Thymus (tissue), 14 donors: ENCODE measurements at places on chromosomes 7 and 10. TPM values are rescaled to one million over a fixed set of nuclear protein-coding genes. Genes with fewer than 3 reads are reported as not detected.

Gene POLR2J2
- total RNA-seq: 1.3 TPM

Gene ZWINT
- 72.5 TPM for total RNA-seq

GRCh38 chr10:110326351-110327032 is 21.8 kb upstream of the SMNDC1 start:
- H3K27ac ChIP-seq: no peak overlapping the region
- H3K4me3 ChIP-seq: no peak overlapping the region
- no peaks in the 10 kb centered on the region for H3K27me3 ChIP-seq
- H3K36me3 ChIP-seq: no peaks in the 10 kb centered on the region

DNA sequence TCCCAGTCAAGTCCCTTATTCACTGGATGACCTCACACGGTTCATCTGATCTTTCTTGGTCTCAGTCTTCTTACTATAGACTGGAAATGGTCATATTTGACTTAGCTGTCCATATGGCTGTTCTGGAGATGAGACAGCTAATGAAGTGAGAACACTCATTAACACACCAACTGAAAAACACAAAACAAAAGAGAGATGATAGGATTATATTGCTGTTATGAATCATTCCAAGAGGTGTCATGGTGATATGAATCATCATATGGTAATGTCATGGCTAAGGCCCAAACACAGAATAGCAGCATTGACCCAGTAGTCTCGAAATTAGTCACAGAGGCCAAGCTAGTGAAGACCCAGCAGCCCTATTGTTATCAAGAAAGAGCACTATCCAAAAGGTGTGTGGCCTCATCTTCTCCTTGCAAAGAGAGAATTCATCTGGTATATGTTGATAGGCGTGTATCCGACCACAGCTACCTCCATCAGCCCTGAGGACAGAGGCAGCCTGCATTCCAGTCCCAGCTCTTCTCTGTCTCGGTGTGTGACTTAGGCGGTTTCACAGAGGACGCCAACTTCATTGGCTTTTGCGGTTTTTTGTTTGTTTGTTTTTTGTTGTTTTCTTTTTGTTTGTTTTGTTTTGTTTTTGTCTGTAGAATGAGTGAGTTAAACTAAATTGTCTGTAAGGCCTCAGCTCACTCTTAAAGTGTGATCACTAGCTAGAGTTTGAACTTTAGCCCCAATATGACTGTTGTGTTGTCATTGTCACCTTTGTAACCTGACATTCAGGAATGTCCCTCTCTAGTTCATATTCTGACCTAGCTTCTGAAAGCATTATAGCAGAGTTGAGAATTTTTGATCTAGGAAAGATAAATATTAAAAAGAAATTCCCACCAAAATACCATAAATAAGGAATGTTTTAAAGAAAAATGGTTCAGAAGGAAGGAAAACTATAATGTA is 97.4 kb upstream of the PDCD4 start:
- DNase-seq: no peak
- no peaks in the 10 kb centered on the region for H3K27me3 ChIP-seq

- H3K4me3 ChIP-seq: no peak overlapping the region
- H3K27me3 ChIP-seq: no peaks in the 10 kb centered on the region
- H3K27ac ChIP-seq: no peak overlapping the region
These were observed 548.3 kb upstream of the ANKRD30A start for GRCh38 chr10:36577126-36577525.

Gene NPTX2
- total RNA-seq: 0.47 TPM

DNA sequence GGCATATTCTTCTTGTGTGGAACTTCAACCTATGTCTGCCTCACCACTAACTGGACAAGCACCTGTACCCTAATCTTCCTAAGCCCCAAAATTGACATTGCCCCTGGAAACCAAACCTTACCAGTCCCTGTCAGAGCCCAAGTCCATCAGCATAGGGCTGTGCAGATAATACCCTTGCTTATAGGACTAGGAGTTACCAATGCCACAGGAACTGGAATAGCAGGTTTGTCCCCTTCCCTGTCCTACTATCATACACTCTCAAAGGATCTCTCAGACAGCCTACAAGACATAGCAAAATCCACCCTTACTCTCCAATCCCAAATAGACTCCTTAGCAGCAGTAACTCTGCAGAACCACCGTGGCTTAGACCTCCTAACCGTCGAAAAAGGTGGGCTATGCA is 19.8 kb downstream of the ZNF107 start:
- peaks cover 57% of the 10 kb centered on the region for H3K36me3 ChIP-seq
- no peaks in the 10 kb centered on the region for H3K27me3 ChIP-seq

DNA sequence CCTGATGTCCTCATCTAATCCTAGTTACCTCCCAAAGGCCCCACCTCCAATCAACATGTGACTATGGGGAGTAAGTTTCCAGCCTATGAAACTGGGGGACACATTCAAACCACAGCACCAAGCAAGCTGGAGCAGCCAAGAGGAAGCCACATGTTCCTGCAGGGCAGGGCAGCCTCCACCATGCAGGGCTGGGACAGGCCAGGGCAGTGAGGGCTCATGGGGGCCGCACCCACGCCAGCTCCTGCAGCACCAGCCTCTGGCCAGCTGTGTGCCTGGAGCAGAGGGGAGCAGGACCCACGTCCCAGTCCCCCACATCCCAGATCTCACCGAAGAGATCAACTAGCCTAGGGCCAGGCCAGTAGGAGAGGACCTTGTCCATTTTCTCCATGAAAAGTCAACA is 85.9 kb upstream of the INSIG1 start:
- H3K27me3 ChIP-seq: peaks cover 29% of the 10 kb centered on the region
- H3K4me1 ChIP-seq: peaks cover 25% of the 10 kb centered on the region
- no peak overlapping the region for H3K4me3 ChIP-seq
- no peak for DNase-seq
- H3K36me3 ChIP-seq: no peaks in the 10 kb centered on the region

DNA sequence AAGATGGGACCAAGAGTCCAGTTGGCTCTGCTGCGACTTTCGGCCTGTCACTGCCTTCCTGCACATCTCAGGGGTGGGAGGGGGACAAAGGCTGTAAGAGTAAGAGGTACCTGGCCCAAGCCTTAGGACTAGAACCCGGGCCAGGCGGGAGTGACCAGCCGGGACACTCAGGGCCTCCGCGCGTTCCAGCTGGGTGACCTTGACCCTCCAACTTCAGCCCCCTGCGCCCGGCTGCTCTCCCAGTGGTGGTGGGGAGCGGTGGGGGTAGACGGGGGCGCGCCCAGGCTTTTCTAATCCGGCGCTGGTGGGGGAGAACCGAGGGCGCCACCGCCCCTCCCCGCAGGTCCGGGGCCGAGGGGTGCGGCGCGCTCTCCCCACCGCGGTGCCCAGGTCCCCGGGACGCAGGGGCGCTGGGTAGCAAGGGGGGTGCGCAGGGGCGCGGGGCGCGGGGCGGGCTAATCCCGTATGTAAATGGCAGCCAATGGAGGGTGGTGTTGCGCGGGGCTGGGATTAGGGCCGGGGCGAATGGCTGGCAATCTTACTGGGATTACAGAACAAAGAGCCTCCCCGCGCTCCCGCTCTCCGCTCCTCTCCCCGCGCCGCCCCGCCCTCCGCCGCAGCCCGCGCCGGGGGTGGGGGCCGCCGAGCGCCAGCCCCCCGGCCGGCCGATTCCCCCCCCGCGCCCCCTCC is at the start of gene GTF2IRD1:
Gene GTF2IRD1, plus strand, starts transcription at position 585 of the 690 bp plus-strand sequence. CDS start 54,175 bp downstream, outside the sequence.
- DNase-seq: no peak
- no peaks in the 10 kb centered on the region for H3K36me3 ChIP-seq
- peaks cover 14% of the 10 kb centered on the region for H3K4me1 ChIP-seq

DNA sequence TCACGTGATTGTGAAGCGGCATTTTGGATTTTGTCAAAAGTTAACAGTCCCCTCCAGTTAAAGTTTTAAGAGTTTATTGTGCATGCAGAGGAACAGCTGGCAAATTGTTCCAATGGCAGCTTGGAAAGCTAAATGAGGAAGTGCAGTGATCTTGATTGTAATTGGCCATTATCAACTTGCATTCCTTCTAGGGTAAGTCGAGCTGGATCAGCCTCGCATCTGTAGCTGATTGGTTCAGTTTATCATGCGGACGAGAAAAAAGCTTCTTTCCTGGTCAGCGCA is 566 bp downstream of the ZNF789 start:
- peaks cover 4% of the 10 kb centered on the region for H3K27me3 ChIP-seq
- DNase-seq: no peak
- H3K27ac ChIP-seq: peak overlapping the region; percentile 84
- H3K36me3 ChIP-seq: peaks cover 13% of the 10 kb centered on the region
- H3K4me1 ChIP-seq: peaks cover 5% of the 10 kb centered on the region

DNA sequence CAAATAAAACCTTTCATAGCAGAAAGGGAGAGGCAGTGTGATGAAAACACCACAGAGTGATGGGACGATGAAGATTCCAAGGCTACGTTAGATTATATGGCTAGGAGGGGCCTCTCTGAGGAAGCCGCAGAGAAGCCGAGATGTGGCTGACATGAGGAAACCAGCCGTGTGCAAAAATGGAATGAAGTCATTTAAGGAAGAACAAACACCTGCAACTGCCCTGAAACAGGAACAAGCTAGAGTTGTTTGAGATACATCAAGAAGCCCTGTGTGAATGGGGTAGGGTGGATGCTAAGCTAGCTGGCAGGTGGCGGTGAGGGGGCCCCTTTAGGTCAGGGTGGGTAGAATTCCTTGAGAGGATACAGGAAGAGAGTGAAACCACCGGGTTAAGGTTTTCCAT is 129.5 kb downstream of the KLF6 start:
- no peaks in the 10 kb centered on the region for H3K36me3 ChIP-seq
- no peaks in the 10 kb centered on the region for H3K27me3 ChIP-seq
- DNase-seq: peak; percentile 55
- H3K27ac ChIP-seq: peak overlapping the region; percentile 56
- no peak overlapping the region for H3K4me3 ChIP-seq

Gene STEAP1B
- total RNA-seq: 1.4 TPM

DNA sequence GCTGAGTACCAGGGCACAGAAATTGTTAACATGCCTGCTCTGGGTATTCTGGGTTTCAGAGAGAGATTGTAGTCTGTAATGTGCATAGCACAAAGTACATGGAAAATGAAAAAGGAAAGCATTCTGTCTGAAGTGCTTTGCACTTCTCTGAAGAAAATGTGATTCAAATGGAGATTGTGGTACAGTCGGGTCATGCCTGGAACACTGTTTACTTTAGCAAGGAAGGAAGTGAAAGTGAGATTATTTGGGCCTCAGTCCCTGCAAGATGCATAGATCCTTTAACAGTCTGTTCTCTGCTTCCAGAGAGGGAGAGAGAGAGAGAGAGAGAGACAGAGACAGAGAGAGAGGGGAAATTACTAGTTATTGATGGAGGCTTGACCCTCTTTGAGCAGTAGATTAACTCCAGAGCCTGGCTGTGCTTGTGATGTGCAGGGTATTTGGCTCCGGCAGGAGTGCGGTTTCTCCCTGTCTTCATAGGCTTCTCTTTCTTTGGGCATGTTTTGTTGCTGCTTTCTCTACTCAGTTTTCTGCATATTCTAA is 5.4 kb downstream of the VWC2 start:
- DNase-seq: no peak
- H3K27me3 ChIP-seq: peaks cover 39% of the 10 kb centered on the region
- no peak overlapping the region for H3K4me3 ChIP-seq
- no peaks in the 10 kb centered on the region for H3K4me1 ChIP-seq
- H3K36me3 ChIP-seq: no peaks in the 10 kb centered on the region

Gene TMEM236
- total RNA-seq: 0.24 TPM

Gene PDLIM1
- total RNA-seq: 18.2 TPM

DNA sequence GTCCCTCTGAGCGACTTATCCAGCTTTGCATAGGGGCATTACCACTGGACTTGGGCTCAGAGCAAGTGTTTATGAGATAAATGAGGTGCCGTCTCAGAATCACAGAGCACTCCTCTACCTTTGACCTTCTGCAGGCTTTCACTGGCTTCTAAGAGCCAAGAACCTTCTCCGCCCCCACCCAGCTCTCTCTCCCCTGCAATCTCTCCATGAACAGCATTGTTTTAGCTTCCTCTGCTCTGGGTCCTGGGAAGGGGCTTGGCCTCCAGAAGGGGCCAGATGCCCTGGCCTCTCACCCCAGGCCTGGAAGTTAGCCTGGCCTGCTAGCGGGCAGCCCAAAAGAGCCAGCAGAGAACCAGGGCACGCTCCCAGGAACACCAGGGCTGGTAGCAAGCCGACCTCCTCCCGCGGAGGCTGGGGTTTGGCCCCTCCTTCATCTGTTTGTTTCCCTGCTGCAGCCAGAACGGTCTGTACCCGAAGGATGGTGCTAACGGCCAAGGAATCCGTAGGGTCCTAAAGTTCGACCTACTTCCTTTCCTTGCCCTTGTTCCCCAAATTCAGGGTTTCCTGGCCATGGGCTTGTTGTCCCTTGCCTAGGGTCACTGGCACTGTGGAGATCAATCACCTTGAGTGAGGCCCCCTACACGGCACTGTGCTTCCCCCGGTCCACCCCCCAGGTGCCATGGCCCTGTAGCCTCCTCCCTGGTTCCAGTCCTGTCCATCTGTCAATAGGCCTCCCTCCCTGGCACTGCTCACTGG is 18.7 kb upstream of the DDIT4 start:
- H3K4me1 ChIP-seq: peaks cover 71% of the 10 kb centered on the region
- no peaks in the 10 kb centered on the region for H3K36me3 ChIP-seq
- H3K27ac ChIP-seq: peak overlapping the region; percentile 93
- no peaks in the 10 kb centered on the region for H3K27me3 ChIP-seq
- peak; percentile 53 for DNase-seq

DNA sequence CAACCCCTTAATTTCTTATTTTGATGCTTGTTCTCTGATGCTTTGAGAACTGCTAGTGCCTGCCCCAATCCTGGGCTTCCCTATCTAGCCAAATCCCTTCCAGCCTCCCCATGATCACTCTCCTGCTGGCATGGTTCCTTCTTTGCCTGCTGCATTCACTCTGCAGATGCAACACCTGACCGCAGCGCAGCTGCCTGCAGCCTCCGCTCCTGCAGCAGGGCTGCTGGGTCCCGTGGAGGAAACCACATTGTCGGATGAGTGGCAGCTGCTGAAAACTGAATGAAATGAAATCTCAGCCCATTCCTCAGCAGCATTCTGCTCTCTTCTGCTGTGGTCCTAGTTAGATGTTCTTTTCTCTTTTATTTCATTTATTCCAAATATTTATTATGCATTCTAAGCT is 320.3 kb downstream of the CCDC3 start:
- no peak overlapping the region for H3K4me3 ChIP-seq

Gene CFAP70
- 1.7 TPM for total RNA-seq

Gene GBX1
- not detected for total RNA-seq

- H3K27me3 ChIP-seq: no peaks in the 10 kb centered on the region
- no peak for DNase-seq
- H3K4me3 ChIP-seq: no peak overlapping the region
These were observed 202.1 kb downstream of the TNS3 start for GRCh38 chr7:47379629-47380324.

DNA sequence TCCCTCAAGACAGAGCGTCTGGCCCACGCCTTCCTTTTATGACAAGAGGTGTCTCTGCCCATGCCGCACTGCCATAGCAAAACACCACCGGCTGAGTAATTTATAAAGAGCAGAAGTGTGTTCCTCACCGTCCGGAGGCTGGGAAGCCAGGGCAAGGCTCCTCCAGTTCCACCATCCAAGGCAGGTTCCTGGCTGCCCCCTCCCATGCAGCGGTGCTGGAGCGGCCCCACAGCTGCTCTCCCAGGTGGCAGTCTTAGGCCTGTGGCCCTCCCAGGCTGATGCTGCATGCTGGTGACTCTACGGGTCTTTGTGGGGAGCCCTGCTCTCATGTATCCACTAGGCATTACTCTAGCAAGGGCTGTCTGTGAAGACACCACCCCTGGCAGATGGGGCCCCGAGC is 113.1 kb downstream of the TCERG1L start:
- no peaks in the 10 kb centered on the region for H3K36me3 ChIP-seq
- no peaks in the 10 kb centered on the region for H3K4me1 ChIP-seq
- no peak for DNase-seq
- no peaks in the 10 kb centered on the region for H3K27me3 ChIP-seq
- H3K27ac ChIP-seq: no peak overlapping the region

Gene NDUFB8
- total RNA-seq: 284 TPM
